ENCODE measurements at places on chromosomes 12 and 14.

- DNase-seq, result no peak
Measured at GRCh38 chr14:54918427-54918826, 15.8 kb upstream of the GCH1 start.

GRCh38 chr12:5592310-5592709 lies 160.4 kb downstream of the NTF3 start:
- no peak for DNase-seq

GRCh38 chr12:65605019-65605418 lies 219.3 kb upstream of the HMGA2 start:
- no peak for DNase-seq

GRCh38 chr12:15270591-15270990 lies 49.4 kb upstream of the RERG start:
- DNase-seq, result no peak

DNA sequence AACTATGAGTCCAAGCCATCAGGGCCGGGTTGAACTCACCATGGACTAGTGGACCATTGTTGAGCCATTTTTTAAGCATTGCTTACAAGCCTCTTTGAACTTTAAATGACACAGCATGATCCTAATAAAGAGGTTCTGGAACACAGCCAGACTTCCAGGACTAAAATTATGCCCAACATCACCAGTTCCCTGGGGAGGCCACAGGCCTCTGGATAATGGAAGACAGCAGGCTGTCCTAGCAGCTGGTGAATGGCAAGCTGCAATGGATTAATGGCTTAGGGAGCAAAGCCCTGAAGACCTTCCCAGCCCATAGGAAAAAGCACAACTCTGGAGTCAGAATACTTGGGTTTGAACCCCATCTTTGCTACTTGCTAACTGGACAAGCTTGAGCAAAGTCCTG lies 71.3 kb downstream of the FLRT2 start:
- no peak for DNase-seq

DNA sequence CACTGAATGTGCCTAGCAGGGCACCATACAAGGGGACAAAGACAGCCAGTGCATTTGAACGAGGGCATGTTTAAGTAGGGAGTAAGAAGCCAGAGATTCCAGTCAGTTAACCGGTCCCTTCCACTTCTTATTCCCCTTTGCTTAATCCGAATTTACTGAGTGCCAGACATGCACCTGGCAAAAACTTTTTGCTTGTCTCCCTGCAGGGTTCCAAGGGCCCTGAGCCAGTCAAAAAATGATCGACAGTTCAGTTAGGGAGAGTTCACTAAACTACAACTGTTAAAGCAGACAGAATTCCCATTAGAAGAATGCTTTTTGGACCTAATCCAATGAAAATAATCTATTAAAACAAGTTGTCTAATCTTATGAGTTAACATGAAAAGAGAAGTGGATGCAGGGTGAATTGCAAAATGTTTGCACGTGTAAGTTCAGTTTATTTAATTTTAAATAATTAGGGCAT lies 193.8 kb downstream of the TMTC2 start:
- DNase-seq, result no peak

GRCh38 chr14:91048265-91048664 lies 12.2 kb downstream of the RPS6KA5 start:
- no peak for DNase-seq

- no peak for DNase-seq
Measured at GRCh38 chr12:78725951-78726580, 138.5 kb upstream of the SYT1 start.

- no peak for DNase-seq
Measured at GRCh38 chr12:6539707-6540134, 5.4 kb downstream of the GAPDH start.

GRCh38 chr12:47621960-47622359 lies 83.9 kb downstream of the RPAP3 start:
- DNase-seq, result no peak

DNA sequence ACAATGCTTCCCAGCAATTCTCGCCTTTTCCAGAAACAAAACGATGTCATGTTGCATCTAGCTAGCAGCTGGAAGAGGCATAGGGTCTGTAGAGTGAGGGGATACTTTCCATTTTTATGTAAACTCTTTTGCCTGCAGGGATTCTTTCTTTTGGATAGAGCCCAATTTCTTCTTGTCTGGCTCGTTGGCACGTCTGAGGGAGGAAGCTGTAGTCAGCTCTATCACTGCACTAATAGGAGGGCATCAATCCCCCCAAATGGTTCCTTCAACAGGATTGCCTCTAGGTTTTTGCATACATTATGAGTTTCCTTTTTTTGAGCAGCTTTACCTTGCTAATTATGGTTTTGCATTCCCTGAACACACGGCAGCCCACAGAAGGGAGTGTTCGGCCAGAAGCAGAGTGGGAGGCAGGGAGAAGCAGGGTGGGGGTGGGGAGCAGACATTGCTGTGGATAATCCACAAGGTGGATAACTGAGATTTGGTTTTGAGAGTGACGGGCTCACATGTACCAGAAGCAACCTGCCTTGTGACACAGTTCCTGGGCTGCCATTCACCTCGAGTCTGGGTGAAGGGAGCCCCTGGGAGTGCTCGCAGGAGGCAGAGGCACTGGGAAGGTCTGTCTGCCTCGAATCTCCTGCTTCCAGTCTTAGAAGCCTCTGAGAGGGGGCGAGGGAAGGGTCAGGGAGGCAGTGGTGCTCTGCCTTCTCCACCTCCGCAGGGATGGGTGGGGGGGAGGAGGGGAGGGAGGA lies 24.5 kb downstream of the LRTM2 start:
- DNase-seq, result no peak

DNA sequence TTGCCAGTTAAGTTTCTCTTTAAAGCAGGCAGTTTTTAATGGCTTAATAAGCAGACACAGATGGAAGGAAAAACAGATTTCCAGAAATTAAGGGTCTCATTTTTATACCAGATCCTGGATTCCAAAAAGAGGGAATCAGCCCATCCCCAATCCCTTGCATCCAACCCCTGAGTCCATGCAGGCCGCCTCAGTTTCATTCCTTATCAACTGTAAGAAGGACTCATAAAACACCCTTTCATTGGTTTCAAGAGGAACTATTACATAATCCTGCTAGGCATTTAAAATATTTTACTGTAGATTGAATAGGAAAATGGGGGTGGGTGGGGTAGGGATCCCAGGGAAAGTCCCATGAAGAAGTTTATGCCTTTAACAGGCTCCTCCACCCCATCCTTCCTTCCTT lies 9.4 kb downstream of the CCDC184 start:
- no peak for DNase-seq

DNA sequence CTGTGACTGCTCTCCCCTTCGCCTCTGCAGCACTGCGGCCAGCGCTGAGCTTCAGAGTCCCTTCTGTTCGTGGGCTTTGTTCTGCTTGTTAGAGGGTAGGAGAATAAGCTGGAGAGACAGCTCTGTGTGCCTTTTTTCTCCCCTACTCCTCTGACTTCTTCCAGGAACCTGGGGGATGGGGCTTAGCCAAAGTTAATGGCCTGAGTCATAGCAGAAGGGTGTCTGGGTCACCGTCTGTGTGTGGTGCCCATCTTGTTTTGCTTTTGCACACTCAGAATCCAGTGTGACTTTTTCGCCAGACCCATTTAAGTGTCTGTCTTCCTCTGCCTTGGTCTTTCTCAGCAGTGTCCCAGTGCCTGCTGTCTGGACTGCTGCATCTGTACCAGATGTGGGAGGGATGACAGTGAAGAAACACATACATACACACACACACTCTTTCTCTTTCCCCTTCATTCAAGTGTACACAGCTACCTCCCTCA lies 3.0 kb downstream of the KIF5A start:
- DNase-seq, result no peak

GRCh38 chr12:93667672-93668071 lies 9.5 kb upstream of the CRADD start:
- no peak for DNase-seq

- no peak for DNase-seq
Measured at GRCh38 chr12:31205054-31205453, 120.9 kb downstream of the SINHCAF start.

DNA sequence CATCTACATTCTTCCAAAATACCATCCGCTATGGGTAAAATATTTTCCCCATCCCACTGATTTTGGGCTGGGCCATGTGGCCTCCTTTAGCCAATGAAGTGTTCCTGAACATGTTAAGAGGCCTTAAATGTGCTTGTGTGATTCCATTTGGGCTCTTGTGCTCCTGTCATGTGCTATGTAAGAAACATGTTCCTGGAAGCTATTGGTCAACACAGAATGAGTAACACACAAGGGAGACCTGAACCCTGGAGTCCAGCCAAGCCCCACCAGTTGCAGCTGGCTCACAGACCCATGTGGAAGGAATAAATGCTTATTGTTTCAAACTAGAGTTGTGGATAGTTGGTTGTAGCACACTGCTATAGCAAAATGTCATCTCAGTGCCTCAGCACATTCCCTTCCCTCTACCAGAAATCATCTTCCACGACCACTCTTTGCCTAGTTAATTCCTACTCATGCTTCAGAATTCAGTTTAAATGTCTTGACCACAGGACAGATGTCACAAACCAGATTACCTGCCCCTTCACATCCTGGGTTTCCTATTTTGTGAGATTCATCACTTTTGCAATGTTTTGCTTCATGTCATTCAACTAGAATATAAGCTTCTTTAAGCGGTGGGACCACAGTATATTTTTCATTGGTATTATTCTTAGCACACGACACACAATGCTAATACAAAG lies 217.3 kb upstream of the EEA1 start:
- DNase-seq, result no peak

GRCh38 chr12:67354966-67355365 lies 85.8 kb downstream of the CAND1 start:
- DNase-seq, result no peak

- no peak for DNase-seq
Measured at GRCh38 chr12:110931315-110931728, 10.9 kb upstream of the MYL2 start.

GRCh38 chr14:75167325-75167724 lies 9.1 kb downstream of the TMED10 start:
- no peak for DNase-seq

Measured in stimulated activated CD8-positive, alpha-beta memory T cell treated with anti-CD3 and anti-CD28 coated beads, Interleukin-4, amount 100 ng/mL, for 1 hour (primary cell).